ENCODE measurements at places on chromosomes 2 and 18.

DNA sequence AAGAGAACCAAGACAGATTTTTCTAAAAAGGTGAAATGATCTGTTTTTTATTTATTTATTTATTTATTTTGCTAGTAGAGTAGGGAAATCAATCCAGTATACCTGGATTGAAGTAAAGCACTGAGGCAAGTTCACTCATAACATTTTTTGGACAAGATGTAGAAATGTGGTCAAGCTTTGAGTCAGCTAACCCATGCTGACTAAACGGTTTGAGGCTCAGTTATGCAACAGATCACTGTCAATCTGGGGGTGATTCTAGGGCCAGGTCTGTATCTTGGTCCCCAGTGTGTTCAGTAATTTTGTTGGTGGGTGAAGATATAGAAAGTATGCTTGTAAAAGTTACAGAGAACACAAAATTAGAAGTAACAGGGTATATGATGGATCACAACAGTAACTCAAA lies 60.2 kb downstream of the RMDN2 start:
- peak; percentile 69 for ATAC-seq

- ATAC-seq = no peak
Observed at GRCh38 chr2:98825858-98826257, 94.9 kb upstream of the MGAT4A start.

- ATAC-seq = no peak
Observed at GRCh38 chr18:33839452-33840211, 261.6 kb downstream of the ASXL3 start.

DNA sequence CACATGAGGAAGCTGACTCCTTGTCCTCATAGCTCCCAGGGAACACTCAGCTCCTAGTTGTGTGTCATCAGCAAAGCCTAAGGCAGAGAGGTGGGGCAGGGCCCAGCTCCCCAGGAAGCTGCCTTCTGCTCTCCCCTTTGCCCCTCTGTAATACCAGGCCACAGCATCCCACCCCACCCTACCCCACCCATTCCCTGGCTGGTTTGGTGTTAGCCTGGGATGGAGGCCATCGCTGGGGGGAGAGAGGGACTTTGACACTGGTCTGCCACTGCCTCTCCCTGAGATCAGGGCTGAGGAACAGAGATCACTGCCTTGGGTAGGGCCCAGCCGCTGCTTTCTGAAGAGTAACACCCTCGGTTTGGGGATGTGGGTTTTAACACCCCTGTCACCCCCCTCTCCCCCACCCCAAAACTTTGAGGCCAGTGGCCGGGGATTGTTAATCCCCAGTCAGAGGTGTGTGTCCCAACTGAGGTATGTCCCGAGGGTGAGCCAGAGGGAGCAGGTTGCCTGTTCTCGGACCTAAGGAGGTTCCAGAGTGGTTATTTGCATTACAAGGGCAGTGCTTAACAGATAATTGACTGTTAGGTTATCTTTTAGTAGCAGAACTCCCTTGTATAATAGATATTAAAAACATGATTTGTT lies 41.4 kb downstream of the TET3 start:
- no peak for ATAC-seq

GRCh38 chr2:70480468-70480867 lies 73.2 kb downstream of the TGFA start:
- no peak for ATAC-seq

- ATAC-seq = no peak
Observed at GRCh38 chr18:59690186-59690982, 6.8 kb downstream of the CCBE1 start.

DNA sequence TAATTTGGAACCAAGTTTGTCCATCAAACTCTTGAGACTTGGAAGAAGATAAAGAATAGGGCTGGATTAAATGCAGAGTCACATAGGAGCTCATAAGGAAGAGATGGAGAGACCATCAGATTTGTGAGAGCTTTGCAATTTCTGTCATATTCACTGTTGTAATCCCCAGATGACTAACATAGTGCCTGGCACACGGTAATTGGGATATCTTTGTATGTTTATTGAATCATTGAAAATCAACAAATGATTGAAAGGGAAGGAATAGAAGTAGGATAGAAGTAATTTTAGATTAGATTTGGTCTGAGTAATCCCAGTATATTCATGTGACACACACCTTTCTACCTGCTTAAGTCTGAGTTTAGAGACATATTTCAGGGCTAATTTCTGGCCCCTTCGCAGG lies 75.4 kb downstream of the LCLAT1 start:
- no peak for ATAC-seq

- ATAC-seq = peak; percentile 45
Observed at GRCh38 chr2:99169534-99169933, 11.3 kb downstream of the MITD1 start.

DNA sequence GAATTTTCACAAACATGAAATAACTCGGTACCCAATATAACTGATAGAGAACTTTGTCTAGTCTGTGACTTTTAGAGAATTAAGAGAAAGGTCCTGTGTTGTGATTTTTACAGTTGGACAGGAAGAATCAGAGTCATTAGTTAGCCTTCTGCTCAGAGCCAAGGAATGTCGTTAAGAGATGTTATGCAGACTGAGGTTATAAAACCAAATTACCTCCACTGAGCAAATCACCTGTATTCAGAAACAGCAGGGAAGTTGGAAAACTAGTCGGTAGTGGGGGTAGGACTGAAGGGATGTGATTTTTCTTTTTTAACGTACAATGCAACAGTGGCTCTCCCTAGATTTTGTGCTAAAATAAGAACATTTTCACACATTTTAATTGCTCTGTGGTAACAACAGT lies 18.5 kb downstream of the TANK start:
- ATAC-seq = no peak

- no peak for ATAC-seq
Observed at GRCh38 chr2:101619191-101619591, 78.3 kb upstream of the MAP4K4 start.

DNA sequence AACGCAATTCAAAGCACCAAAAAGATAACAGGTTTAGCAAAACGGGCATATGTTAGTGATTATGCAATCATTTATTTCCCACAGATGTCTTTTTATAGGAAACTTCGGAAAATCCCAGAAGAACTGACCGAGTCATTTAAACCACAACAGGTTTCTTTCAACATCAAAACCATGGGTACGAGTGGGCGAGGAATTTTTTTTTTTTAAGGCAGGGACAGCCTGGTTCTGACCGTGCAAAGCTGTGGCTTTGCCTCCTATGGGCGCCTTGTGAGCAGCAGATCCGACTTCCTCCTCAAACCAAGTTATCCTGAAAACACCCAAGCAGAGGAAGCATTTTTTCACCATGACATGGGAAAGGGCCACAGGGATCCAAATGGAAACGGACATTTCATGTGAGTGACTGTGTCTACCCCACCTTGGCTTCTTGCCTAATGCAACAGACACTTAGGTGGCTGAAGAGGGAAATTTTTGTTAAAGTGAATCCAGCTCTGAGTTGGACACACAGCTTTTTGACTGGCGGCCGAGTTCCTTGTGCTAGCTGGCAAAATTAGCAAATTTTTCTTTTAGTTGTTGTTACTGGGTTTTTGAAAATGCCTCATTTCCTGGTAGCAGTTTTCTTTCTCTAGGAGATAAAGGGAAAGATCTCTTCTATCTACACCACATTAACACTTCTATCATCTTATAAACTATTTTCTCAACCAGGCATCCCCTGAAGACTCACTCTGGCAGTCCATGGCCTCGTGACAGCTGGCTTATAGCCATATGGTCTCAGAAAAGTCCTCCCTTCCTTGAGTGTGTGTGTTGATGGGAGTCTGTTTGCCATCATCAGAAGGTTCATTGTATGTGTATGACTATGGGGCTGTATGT lies 487.4 kb upstream of the ZEB2 start:
- ATAC-seq = no peak

DNA sequence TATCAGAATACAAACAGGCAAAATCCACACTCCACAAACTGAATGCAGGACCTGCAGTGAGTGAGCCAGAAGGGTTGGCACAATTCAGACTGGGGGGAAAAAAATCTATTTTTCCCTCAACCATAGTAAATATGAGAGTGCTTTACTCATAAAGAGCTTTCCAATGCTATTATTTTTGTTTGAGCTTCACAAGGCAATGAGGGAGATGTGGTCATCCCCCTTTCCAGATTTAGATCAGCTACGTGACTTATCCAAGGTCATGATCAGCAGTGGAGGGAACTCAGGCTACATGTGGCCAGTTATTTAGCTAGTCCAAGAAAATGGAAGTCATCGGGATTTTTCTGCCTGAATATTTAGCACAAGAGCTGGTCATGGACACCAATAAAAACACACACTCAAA lies 120.4 kb upstream of the KLF7 start:
- ATAC-seq = peak; percentile 75

GRCh38 chr2:21282515-21282898 lies 158.7 kb downstream of the TDRD15 start:
- no peak for ATAC-seq

GRCh38 chr2:146987996-146988395 lies 856.8 kb upstream of the ACVR2A start:
- ATAC-seq = no peak

- no peak for ATAC-seq
Observed at GRCh38 chr18:6219116-6219717, 195.5 kb downstream of the L3MBTL4 start.

Measured in activated T-helper 17 cell treated with anti-CD3 and anti-CD28 coated beads, Interleukin-2, amount 50 U/mL, for 72 hours (primary cell).